Neural crest cell (in vitro differentiated cells): ENCODE measurements at places on chromosomes 6 and 20. TPM values are rescaled to one million over a fixed set of nuclear protein-coding genes. Genes with fewer than 3 reads are reported as not detected.

MLIP gene
- total RNA-seq: not detected in 2 replicates

DNA sequence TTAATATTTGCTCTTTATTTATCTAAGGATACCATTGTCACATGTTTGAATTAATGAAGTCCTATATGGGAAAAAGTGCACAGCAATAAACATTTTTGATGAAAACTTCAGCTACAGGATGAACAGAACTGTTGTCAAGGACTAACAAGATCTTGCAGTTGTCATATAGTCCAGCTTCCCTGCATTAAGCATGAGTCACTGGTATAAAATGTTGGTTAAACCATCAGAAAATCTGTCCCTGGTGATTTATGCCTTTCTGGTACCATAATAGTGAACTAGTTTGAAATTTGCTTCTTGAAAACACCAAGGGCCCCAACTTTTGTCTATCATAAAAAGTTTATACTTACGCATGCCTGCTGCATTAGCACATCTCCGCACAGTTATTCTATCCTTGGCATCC, 60.4 kb upstream of the RSPO3 start:
- no peak overlapping the region for H3K4me3 ChIP-seq
- DNase-seq: no peak
- no peak overlapping the region for H3K27ac ChIP-seq
- H3K27me3 ChIP-seq: no peaks in the 10 kb centered on the region
- peaks cover 3% of the 10 kb centered on the region for H3K36me3 ChIP-seq
- no peaks in the 10 kb centered on the region for H3K4me1 ChIP-seq

GRCh38 chr6:139605350-139605749, 230.9 kb upstream of the CITED2 start:
- no peak overlapping the region for H3K4me3 ChIP-seq
- DNase-seq: no peak
- H3K27me3 ChIP-seq: no peaks in the 10 kb centered on the region
- no peak overlapping the region for H3K27ac ChIP-seq
- peaks cover 5% of the 10 kb centered on the region for H3K36me3 ChIP-seq

GRCh38 chr6:144181639-144182038, 31.3 kb downstream of the STX11 start:
- no peak for DNase-seq
- H3K4me1 ChIP-seq: no peaks in the 10 kb centered on the region
- H3K27ac ChIP-seq: no peak overlapping the region
- H3K36me3 ChIP-seq: no peaks in the 10 kb centered on the region
- no peaks in the 10 kb centered on the region for H3K27me3 ChIP-seq

ELOVL2 gene
- 12.8 and 13.8 TPM in 2 replicates for total RNA-seq

C4A gene
- total RNA-seq: 5.6 and 10.1 TPM in 2 replicates

AGER gene
- total RNA-seq: 25.7 and 26.0 TPM in 2 replicates

PBOV1 gene
- not detected in 2 replicates for total RNA-seq

BMP6 gene
- total RNA-seq: 0.44 and 0.55 TPM in 2 replicates
